ENCODE measurements at places on chromosomes 11 and 22.

DNA sequence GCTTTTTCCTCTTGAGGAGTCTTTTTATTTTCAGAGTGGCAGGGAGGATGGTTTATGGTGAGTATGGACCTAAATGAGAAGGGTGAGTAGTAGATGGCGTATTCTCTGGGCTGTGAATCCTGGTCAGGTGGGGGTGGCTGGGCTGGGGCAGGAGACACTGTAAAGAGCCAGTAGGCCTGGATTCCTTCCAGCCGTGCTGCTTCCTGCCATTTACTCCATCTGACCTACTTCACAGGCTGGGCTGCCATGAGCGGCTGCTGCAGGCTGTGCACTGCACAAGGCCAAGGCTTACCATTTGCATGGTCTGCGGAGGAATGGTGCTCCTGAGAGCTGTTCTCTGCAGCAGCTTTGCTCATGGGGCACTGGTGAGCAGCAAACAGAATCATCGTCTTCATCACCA, 297.6 kb downstream of the KIRREL3 start:
- DNase-seq: no peak

- no peak for DNase-seq
Observed at GRCh38 chr11:64314146-64314804, 3.1 kb downstream of the TRMT112 start.

DNA sequence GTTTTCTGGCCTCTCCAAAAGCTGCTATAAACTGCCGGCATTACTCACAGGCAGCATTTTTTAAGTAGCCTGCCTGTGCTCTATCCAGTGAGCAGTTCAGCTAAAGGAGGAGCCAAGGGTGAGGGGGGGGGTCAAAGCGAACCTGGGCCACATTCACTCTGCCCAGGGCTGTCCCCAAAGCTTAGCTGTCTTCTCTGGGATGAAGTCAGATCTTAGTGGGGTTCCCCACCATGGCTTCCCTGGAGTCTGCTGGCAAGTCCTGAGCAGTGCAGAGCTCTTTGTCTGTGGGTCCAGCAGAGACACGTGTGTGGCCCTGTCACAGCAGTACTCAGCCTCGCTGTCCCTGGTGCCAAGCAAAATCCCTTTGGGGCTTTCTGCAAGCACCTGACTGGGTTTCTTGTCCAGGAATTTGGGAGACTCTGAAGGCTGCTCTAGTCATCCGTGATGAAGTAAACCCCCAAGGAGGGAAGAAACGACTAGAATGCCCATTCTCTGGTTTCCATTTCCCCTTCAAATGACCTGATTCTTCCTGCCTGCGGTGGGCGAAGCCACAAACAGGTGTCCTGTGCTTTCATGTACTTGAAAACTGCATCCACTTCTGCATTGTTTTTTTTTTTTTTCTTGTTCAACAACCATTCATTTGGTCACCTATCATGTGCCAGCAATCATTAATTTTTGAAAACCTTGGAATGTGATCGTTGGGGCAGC, 2.6 kb downstream of the KCNJ5 start:
- no peak for DNase-seq

- no peak for DNase-seq
Observed at GRCh38 chr22:19772422-19772672, 11.8 kb downstream of the TBX1 start.

GRCh38 chr11:43278193-43278956, 33.4 kb upstream of the API5 start:
- no peak for DNase-seq

GRCh38 chr11:99370549-99371216, 349.9 kb downstream of the CNTN5 start:
- DNase-seq: no peak

- DNase-seq: no peak
Observed at GRCh38 chr11:8814923-8815240, 96.1 kb upstream of the AKIP1 start.

- DNase-seq: no peak
Observed at GRCh38 chr11:6402061-6402470, 11.8 kb downstream of the SMPD1 start.

- DNase-seq: no peak
Observed at GRCh38 chr11:124644426-124645280, 22.0 kb downstream of the TBRG1 start.

DNA sequence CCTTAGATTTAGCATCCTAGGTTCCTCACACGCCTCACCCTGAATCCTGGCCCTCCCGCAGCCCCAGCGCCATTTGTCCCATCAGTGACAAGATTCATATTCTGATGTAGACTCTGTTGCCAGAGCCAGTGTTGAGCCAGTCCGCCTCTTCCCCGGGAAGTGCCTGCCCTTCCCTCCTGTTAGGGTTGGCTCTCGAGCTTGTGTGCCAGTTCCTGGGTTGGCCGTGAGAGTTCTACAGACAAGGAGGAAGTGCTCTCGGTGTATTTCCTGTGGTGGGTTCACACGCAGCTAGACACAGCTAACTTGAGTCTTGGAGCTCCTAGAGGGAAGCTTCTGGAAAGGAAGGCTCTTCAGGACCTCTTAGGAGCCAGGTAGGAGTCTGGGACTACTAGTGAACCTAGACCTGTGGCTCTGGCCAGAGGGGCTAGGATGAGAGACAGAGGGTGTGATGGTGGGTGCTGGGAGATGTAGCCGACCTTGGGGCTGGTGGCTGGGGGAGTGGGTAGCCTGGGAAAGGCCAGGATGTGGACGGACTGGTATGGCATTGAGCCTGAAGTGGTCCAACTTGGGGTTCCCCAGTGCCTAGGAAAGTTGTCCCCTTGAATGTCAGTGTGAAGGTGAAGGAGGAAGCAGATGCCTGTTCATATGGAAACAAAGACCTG, at the start of gene IL18BP:
Gene IL18BP (plus strand): TSS at position 261 of the 662 bp plus-strand sequence. CDS start 1,076 bp downstream, outside the sequence.
- no peak for DNase-seq

- DNase-seq: no peak
Observed at GRCh38 chr11:76279646-76280045, 73.3 kb upstream of the WNT11 start.

DNA sequence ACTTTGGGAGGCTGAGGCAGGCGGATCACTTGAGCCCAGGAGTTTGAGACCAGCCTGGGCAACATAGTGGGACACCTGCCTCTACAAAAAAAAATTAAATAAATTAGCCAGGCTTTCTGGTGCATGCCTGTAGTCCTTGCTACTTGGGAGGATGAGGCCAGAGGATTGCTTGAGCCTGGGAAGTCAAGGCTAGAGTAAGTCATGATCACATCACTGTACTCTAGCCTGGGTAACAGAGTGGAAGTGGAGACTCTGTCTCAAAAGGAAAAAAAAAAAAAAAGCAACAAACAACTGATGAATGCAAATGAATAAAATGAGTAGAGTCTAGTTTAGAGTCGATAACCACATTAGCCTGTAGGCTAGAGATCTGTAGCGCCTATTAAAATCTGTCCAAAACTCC, 3.9 kb upstream of the BCL2L13 start:
- no peak for DNase-seq

DNA sequence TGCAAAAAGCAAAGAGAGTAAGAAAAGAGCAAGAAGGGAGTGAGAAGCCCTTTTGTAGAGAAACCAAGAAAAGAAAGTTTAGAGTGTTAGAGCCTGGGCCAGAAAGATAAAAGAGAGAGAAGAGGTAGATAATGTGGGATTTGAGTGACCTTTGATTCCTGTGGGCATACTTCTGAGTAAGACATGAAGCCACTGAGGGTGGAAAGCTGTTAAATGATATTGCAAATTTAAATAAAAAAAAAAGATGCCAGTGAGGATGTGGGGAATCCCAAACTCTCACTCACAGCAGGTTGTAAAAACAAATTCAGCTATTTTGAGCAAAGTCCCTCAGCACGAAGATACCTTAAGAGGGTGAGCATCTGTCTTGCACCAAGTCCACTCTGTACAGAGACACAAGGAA, 59.4 kb upstream of the TOP3B start:
- no peak for DNase-seq

- DNase-seq: no peak
Observed at GRCh38 chr11:83583757-83584366, 297.7 kb upstream of the CCDC90B start.

Data from stimulated activated CD4-positive, alpha-beta T cell treated with anti-CD3 and anti-CD28 coated beads, TNF-alpha, amount 100 ng/mL, for 48 hours (primary cell).